ENCODE measurements at places on chromosomes 5 and 9. TPM values are rescaled to one million over a fixed set of nuclear protein-coding genes. Genes with fewer than 3 reads are reported as not detected.

SVEP1 gene
- 3.5 TPM for total RNA-seq

CDH6 gene
- total RNA-seq = 44.7 TPM

SPINK5 gene
- total RNA-seq = 0.13 TPM

ZFAND5 gene
- total RNA-seq = 183 TPM

TSSK1B gene
- total RNA-seq = 0.13 TPM

RORB gene
- total RNA-seq = 11.6 TPM

Measured in aortic smooth muscle cell (primary cell).